ENCODE measurements at places on chromosomes 2 and 18.

- DNase-seq, result no peak
These were observed 81.2 kb upstream of the DSEL start for GRCh38 chr18:67597759-67598158.

DNA sequence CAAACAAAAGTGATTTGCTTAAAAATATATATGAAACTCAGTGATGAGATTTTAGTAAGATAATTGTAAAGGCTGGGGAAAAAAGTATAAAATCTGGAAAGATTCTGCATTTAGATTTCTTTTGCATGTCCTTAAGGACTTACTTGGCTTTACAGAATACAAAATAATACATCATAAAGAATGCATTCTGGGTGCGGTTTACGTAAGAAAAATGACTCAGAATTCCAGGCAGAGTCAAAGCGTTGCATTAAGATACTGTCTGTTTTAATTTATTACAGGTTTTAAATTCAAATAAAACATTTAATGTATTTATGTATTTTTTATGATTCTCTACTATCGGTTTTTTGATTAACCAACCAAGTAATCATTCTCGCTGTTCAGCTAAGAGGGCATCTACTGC, 178.0 kb downstream of the SH3BP4 start:
- DNase-seq, result no peak

DNA sequence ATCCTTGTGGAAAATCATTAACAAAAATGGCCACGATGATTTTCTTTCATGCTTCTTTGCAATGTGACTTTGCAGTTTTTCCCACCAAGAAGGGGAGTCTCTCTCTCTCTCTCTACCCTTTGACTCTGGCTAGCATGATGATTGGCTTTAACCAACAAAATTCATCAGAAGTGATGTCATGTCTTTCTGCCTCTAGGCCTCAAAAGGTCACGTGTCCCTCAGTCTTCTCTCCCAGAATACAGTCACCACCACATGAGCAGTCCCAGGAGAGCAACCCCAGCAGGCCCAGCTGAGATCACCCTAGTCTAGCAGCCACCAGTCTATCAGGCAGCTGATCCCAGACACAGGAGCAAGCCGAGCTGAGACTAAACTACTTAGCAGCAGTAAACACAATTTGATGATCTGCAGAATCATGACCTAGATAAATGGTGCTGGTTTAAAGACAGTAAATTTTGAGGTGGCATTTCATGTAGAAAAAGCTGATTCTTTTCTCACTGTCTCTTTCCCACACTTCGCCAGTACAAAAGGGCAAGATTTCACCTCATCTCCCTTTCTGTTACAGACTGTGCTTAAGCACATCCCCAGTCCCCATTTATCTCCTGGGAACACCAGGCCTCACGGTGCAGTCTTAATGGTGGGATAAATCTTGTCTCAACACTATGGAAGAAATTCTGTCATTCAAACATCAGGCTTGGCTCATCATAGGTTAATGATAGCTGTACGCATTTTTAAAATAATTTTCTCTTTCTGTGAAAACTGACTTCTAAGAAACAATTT, 132.7 kb downstream of the SCG2 start:
- DNase-seq, result no peak

- no peak for DNase-seq
These were observed 778 bp upstream of the INPP1 start for GRCh38 chr2:190342611-190343010.

GRCh38 chr2:184554736-184555135, 43.6 kb upstream of the ZNF804A start:
- DNase-seq, result no peak

DNA sequence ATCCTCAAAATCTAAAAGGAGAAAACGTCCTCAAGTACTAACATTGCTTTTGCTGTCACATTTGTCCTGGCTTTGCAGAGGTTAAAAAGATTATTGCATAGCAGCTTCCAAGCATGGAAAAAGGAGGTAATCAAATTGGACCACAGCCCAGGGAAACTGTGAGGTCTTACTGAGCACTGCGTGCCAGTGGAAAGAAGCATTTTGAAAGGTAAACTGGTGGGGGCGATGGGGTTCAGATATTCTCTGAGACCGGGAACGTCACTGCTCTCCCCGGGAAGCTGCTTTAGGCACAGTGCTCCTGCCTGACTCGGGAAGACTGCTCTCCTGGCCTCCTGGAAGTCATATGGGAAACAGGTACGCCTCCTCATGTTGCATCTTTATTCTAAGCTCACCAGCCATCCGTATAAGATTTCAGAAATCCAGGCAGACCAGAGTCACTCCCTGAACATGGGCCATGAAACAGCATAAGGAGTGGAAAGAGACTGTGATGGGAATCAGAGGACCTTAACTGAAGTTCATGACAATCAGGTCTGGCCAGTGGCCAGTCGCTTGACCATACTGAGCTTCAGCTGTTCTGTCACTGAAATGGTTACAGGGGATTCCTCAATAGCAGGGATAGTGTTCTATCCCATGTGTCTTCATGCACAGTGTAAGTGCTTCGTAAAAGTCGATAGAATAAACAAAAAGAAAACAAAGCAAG, 284.1 kb downstream of the TRIB2 start:
- no peak for DNase-seq
